Stimulated activated CD4-positive, alpha-beta T cell treated with anti-CD3 and anti-CD28 coated beads, Interleukin-1b, Interleukin-23, amount 100 ng/mL, for 1 hour (primary cell): ENCODE measurements at places on chromosomes 4 and X.

GRCh38 chr4:176549161-176549865, 229.5 kb downstream of the SPCS3 start:
- no peak for DNase-seq

DNA sequence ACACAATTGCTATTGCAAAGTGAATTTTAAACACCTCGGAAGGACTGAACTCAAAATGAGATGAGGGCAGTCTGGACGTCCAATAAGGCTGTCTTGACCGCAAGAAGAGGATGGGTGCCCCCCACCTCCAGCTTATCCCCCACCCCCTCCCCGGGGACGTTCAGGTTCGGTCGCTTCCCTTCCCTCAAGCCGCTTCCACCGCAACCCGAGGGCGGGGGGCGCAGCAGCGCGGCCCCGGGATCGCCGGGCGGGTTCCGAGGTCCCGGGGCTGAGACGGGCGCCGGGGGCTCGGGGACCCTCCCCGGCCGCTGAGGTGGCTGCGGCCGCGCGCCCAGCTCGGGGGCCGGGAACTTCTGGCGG, 480 bp downstream of the USP46 start:
- no peak for DNase-seq

DNA sequence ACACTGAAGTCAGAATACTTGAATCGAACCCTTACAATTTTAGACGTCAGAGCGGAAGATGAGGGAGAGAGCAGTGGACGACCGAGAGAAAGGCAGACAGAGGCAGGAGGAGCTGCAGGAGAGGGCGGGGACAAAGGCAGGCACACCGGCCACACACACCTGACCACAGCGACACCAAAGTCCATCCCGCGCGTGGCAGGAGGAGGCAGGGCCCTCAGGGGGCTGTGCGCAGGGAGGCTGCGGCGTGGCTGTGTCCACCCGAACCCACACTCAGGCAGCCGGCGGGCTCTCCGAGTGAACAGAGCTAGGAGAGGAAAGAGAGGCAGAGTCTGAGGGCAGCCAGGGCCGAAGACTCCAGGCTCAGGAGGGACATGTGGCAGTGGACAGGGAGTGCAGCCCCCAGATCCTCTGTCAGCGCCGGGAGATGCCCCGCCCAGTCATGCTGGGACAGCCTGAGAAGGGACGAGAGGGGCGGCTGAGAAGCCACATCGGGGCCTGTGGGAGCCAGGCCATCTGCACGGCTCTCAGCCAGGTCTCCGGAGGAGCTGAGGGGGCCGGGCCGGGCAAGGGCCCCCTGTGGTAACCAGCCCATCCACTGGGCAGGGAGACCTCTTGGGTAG, 20.1 kb downstream of the GAK start:
- no peak for DNase-seq

DNA sequence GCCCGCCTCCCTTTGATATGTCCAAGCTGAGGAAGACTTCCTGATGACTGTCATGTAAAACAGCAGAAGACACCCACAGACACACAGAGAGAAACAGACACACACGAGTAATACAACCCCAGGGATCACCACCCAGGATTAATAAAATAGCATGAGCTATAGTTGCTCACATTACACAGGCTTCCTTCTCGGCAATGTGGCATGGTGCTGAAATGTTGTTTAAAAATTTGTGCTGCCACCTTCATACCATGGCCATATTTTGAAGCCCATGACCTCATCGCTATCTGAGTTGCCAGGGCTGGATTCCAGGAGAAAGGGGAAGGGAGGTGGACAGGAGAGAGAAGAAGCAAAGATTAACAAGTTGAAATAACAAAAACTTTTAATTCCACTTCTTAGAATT, 111.7 kb downstream of the SYNPO2 start:
- DNase-seq: no peak

GRCh38 chr4:62676962-62677361, 1476.8 kb downstream of the ADGRL3 start:
- no peak for DNase-seq

GRCh38 chr4:152281822-152282221, 254.1 kb downstream of the FBXW7 start:
- DNase-seq: no peak

DNA sequence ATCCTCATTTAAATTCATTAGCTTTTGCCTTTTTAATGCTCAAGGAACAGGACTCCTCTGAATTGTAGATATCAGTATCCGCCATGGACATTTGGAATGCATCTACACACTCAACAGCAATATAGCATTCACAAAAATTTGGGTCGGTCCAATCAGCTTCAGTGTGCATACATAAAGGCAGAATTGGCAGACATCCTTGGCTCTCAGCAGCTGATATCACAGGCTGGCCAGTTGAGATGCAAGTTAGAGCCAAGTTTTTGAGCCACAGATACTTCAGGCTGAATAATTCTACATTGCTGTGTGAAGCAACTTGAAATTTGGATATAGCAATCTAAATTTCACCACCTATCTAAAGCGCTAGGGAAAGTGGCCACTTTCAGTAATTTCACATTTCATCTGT, 821.1 kb downstream of the PCDH19 start:
- no peak for DNase-seq

GRCh38 chr4:8548731-8549351, 31.4 kb upstream of the GPR78 start:
- DNase-seq: no peak

GRCh38 chr4:143025081-143025704, 159.5 kb upstream of the USP38 start:
- no peak for DNase-seq
